Right hindlimb (tissue), 1 donor: ENCODE measurements at places on chromosomes 3 and 15.

DNA sequence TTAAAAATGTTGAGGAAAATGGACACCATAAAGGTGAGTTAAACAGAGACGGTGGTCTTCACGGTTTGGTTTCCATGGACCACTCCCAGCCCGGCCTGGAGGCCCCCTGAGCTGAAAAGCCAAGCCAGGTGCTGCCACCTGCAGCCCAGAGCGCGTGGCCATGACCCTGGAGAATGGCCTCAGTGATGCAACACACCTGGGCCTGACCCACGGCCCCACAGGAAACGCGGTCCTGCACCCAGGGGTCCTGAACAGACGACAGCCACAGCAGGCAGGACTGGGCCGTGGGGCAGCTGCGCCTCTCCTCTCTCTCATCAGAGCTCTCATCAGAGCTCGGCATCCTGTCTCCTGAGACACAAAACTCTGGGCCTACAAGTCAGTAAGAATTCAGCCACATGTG is 64.1 kb downstream of the NIPA2 start:
- no peak for DNase-seq

- DNase-seq: no peak
Observed at GRCh38 chr15:79526376-79526775, 94.2 kb downstream of the MINAR1 start.

GRCh38 chr3:14177580-14178246 is 688 bp downstream of the XPC start:
- DNase-seq: no peak

GRCh38 chr3:141393735-141394076 is 25.4 kb downstream of the ZBTB38 start:
- DNase-seq: no peak

DNA sequence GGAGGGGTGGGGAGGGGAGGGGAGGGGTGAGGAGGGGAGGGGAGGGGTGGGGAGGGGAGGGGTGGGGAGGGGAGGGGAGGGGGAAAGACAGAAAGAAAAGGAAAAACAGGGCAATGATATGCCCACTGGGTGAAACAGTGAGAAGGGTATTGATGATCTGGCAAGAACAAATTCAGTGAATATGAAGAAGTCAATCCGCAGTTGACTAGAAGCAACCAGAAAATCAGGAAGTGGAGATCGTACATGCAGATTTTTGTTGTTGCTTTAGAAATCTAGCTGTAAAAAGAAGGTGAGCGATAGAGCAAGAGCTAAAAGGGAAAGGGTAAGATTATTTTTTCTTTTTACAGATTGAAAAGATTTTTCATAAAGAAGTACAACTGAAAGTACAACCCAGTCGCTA is 47.6 kb upstream of the ARF4 start:
- DNase-seq: no peak

DNA sequence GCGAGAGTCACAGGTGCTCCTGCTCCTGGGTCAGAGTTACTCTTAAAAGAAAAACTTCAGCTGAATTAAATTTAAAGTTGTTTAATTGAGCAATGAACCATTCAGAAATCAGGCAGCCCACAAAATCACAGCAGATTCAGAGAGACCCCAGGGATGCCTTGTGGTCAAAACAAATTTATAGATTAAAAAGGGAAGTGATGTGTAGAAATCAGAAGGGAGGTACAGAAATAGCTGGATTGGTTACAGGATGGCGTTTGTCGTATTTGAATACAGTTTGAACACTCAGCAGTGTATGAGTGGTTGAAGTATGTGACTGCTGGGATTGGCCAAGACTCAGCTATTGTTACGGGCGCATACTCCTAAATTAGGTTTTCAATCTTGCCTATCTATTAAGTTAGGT is 58.6 kb downstream of the UACA start:
- DNase-seq: no peak
